Ureter (tissue), 1 donor: ENCODE measurements at places on chromosomes 2 and 18.

- no peak for DNase-seq
These were observed 11.3 kb upstream of the CHRNA1 start for GRCh38 chr2:174775571-174775980.

- DNase-seq = no peak
These were observed 8.6 kb downstream of the OSBPL6 start for GRCh38 chr2:178202927-178203326.

DNA sequence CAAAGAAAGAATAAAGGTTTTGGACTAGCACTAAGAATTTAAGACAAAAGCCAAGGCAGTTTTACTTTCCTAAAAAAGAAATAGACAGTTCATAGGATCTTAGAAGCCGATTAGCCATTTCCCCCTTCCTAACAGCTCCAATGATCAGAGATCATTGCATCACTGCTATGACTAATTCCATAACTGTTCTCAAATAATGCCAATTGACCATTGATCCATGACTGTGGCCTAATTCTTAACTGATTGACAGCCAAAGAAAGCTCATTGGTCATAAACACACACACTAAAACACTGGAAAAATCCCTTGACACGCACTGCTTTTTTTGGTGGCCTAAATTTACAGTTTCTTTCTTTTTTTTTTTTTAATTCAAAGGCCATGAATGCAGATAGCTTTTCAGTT lies 345.0 kb upstream of the ACVR2A start:
- no peak for DNase-seq

DNA sequence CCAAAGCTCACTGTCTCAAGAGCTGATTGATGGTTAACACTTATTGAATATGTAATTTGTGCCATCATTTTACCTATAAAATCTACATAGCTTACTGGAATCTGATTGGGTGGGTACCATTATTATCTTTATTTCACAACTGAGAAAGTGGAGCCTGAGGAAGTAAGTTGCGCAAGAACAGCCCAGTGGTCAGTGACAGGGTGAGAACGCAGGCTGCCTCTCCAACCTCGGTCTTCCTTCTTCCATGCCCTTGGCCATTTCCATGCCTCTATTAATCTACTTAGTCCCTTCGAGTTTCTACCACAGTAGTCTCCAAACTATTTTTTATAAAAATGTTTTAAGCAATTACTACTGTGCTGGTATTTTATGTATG lies 390.9 kb upstream of the VWC2L start:
- DNase-seq = no peak

GRCh38 chr2:172931918-172932520 lies 143.6 kb upstream of the MAP3K20 start:
- peak; percentile 81 for DNase-seq
